Activated naive CD4-positive, alpha-beta T cell treated with anti-CD3 and anti-CD28 coated beads, Interleukin-2, amount 50 U/mL, for 16 hours (primary cell): ENCODE measurements at places on chromosomes 5 and 9.
A peak's percentile ranks its signal among the peaks of the same experiment; 100 is the strongest.

- DNase-seq, result no peak
Observed at GRCh38 chr9:131238402-131239021, 37.8 kb downstream of the FAM78A start.

DNA sequence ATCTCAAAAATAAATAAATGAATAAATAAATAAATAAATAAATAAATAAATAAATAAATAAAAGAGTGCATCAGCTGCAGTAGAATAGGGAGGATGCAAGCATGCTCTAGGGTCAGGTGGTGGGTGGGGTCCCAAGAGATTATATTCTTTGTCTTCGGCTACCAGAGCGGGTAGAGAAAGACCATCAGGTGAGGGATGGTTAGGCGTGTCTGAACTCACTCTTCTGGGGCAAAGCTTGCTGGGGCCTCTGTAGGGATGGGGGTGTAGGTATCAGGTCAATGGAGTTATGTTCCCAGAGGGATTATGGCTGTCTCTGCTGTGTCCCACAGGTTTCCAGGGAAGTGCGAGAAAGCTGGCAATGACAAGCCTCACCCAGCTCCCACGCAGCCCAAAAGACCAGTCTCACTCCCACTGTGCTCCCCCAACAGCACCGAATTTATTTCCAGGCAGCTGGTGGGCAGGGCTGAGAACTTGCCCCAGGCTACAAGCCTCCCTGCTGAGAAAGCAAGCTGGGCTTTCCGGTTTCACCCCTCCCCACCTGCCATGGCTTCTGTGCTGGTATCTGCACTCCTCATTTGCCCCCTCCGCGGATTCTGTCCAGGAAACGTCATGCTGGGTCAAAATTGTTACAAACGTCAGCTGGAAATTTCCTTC, 180.8 kb downstream of the LURAP1L start:
- DNase-seq, result no peak

- DNase-seq, result no peak
Observed at GRCh38 chr9:2809692-2810419, 34.0 kb downstream of the PUM3 start.

DNA sequence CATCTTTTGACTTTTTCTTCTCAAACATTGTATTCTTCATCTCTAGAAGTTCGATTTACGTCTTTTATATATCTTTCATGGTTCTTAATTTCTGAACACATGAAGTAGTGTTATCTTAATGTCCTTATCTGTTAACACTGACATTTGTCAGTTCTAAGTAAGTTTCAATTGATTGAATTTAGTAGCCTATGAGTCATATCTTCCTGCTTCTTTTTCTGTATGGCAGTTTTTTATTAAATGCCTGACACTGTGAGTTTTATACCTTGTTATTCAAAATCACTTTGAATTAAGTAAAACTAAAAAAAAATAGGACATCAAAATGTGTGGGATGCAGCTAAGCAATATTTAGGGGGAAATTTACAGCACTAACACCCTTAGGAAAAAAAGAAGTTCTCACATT, 707.0 kb upstream of the ACO1 start:
- no peak for DNase-seq

DNA sequence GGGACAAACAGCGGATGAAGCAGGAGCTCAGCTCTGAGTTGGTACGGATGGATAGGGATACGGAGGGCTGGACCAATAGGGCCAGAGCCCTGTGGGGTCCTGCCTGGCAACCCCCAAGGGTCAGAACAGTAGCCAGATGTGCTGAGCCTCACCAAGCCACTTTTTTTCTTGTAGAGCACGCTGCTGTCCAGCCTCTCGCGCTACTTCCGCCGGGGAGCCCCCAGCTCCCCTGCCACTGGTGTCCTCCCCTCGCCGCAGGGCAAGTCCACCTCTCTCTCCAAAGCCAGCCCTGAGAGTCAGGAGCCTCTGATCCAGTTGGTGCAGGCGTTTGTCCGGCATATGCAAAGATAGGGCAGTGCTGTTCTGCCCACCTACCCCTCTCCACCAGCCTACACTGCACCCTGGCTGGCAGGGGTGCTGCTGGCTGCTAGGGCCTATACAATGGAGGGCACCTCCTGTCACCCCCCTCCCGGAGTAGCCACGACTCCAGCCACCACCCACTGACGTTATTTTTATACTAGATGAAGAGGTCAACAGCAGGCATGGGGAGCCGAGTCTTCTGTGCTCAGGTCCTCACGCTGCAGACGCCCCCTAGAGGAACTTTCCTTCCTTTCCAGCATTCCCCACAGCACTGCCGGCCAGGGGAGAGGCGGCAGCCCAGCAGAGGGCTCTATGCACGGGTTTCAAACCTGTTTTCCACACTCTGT, 21.6 kb downstream of the SH3GLB2 start:
- peak; percentile 43 for DNase-seq

DNA sequence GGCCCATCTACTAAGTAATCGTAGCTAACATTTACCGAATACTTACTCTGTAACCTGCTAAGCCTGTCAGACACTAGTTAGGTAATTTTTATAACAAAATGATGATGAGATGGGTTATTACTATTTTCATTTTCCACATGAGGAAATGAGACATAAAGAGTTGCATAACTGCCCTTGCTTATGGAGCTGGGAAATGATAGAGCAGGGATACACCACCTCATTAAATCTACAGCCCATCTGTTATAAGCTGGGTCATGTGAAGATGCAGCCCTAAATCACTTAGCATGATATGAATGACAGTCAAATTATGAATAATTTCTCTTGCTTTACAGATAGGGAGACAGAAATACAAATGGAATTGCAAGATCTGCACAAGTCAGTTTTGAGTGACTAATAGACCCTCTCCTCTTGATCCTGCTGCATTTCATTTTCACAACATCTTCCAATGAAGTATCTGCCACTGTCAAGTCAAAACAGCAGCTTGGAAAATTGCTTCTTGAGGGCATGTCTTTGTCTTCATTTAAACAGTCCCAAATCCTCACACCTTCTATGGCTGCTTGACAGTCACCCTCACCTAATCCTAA, 364.7 kb downstream of the PRELID2 start:
- DNase-seq, result no peak

- no peak for DNase-seq
Observed at GRCh38 chr5:74067748-74068541, 441.9 kb downstream of the ARHGEF28 start.

DNA sequence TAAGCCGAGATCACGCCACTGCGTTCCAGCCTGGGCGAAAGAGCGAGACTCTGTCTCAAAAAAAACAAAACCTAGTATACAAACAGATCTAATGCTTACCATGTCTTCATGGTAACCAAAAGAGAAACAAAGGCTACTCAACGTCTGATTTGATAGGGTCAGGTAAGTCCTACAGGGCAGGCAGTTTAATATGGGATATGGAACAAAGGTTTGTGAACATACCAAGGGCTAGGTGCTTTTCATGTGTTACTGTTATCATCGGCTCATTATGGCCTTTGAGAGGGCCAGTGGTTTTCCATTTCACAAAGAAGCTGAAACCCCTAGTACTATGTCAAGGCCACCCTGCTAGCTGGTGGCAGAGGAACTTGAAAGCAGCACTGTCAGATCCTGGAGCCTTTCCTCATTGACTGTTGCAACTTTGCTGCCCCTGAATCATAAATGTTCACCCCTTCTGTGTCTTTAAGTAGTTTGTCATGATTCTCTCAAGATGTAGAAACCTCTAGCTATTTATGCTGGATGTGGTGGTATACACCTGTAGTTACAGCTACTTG, 5.1 kb downstream of the IQGAP2 start:
- no peak for DNase-seq

DNA sequence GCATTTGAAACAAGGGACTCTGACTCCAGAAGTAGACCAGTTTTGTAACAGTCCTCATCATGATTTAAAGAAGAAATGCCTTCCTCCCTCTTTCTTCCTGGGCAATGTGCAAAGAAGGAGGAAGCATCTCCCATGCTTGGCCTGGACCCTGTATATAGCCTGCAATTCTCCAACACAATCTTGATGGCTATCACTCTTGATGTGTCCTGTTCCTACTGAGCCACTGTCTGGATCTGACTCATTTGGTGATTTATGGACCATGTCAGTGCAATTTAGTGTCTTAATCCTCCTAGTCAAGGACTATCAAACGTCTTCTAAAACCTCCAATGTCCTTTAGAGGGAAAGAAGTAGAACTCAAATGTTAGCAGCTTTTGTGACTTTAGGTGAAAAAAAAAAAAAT, 697.3 kb downstream of the TLR4 start:
- no peak for DNase-seq

DNA sequence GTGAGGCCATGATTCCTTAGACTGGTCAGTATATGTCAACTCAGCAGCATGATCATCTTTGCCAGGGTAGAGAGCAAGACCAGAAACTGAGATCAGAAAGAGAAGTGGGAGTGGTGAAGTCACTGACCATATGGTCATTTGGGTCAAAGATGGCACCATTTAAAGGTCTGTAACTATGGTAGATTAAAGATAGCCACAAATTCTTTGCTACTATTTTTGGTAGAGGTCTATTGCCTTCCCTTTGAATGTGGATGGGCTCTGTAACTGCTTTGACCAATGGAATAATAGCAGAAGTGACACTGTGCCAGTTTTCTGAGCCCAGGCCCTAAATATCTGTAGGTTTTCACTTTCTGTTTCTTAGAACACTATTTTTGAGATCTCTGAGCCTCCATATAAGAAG, 117.6 kb downstream of the PCSK1 start:
- DNase-seq, result no peak

DNA sequence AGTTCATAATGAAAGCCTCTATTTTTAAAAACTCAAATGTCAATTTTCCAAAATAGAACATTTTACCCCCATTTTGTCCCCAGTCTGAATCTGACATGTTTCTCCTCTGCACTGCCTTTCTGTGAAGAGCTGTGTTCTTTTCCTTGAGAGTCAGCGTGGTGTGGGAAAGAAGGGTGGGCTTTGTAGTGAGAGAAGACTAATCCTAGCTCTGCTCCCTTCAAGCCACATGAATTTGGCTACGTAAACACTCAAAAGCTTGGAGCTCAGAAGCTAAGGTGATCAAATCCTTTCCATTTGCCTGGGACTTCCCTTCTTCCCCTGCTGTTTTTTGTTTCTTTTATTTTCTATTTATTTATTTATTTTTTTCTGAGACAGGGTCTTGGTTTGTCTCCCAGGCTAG, 598.5 kb downstream of the TLR4 start:
- no peak for DNase-seq

DNA sequence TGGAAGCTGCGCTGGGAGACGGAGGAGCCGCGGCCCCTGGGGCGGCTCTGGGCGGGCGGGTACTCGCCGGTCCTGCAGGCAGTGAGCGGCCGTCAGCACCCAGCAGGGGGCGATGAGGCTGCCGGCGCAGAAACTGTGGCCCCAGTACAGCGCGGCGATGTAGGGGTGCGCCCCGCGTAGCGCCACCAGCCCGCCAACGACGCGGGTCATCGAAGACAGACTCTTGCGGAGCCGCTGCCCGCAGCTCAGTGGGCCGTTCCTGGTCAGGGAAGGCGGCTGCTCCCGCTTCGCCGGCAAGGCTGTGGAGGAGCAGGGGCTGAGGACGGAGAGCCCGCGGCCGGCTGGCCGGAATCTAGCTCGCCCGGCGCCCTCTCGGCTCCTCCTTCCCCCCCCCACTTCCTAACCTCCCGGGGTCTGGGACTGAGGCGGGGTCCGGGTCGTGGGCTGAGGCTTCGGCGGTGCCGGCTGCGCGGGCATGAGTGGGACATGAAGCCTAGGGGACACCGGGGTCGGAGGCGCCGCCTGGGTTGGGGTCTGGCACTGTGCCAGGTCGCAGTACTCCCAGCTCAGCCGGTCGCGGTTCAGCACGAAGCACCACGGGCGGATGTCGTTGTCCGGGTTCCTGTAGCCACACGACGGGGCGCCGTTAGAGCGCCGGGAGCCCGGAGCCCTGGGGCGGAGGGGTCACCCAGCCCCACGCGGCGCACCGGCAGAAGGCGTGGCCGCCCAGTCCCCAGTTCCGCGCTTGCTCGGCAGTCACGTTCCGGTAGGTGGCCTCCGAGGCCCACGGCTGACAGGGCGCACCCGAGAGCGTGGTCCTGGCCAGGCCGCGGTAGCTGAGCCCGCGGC, 3.6 kb upstream of the PFN3 start:
- DNase-seq, result peak; percentile 87
